Fibroblast of skin of left quadriceps (primary cell): ENCODE measurements at places on chromosomes 6 and 20.

- DNase-seq, result no peak
Measured at GRCh38 chr6:24797596-24798216, 1.0 kb downstream of the ARMH2 start.

DNA sequence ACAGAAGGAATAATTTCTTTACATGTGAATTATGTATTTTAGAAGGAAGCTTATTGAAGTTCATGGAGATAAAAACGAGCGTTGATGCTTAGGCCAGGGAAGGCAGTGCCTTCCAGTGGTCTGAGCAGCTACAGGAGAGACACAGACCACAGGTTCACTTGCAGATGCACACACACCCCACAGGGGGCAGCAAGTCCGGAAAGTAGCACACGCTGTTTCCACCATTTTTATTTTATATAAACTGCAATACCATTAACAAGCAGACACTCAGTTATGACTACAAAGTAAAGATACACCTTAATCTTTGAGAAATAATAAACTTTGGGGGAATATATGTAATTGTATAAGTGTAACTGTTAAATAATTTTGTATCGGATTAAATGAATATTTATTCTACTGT is 13.5 kb upstream of the DACT2 start:
- no peak for DNase-seq

GRCh38 chr6:15989397-15989796 is 139.5 kb upstream of the MYLIP start:
- DNase-seq, result no peak

GRCh38 chr20:46347841-46348803 is 39.8 kb upstream of the CDH22 start:
- no peak for DNase-seq

- DNase-seq, result no peak
Measured at GRCh38 chr6:53321701-53322100, 27.0 kb downstream of the ELOVL5 start.

GRCh38 chr6:104704191-104704590 is 155.5 kb downstream of the HACE1 start:
- no peak for DNase-seq

- no peak for DNase-seq
Measured at GRCh38 chr20:8656335-8656734, 412.6 kb upstream of the PLCB4 start.

DNA sequence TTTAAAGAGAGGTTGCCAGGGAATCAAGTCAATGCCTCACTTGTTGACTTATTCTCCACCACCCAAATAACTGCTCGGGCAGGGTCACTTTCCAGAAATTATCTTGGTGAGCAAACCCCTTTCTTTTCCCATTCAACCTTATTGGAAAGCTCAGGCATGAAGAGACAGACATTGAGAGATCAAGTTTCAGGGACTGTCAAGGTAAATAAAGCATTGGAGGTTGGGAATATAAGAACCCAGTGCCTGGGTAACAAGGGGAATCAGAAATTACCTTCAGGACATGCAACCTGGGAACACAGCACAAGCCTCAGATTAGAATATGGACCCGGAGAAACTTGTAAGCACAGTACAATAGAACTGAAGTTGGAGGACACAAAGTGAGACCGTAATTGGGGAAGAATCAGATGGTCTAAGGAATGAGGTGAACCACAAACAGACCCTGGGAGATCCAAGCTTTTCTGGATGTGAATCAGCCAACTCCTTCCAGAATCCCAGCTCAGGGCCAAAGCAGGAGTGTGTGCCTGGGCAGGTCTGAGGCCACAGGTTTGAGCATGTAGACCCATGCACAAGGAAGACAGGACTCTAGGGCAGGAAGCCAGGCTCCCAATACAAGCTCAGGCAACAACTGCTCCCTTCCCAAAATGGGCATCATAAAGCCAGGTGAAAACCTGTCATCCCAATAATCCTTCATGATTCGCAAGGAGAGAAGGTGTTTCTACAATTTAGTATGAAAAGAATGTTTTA is 512.8 kb downstream of the MAFB start:
- no peak for DNase-seq

DNA sequence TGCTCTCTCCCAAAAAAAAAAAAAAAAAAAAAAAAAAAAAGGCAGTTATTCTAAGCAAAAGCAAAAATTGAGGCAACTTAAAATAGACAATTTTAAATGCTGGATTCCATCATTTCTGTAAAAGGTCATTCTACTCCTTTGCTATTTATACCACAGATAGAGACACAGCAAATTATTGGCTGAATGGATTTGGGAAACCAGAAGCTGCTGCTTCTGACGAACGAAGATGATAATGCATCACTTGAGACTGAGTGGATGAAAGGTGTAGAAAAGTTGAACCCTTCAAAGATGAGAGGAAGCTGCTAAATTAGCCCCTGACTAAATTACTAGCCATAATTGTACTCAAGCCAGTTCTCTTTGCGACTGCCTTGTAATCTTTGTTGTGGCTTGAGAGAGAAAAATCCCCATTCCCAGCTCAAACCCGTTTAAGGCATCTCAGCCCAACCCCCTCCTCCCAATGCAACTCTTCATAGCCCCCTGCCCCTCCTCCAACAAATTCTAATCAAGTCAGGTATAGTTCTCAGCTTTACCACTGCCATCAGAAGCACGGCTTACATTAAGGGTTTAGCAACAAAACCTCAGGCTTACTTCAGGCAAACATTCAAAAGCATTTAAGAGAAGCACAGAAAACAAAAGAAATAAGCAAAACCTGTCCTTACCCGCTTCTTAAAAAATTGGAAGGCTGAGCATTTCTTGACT is 1.0 kb downstream of the SGK1 start:
- DNase-seq, result no peak

GRCh38 chr20:61288331-61288784 is 36.3 kb downstream of the CDH4 start:
- DNase-seq, result no peak

DNA sequence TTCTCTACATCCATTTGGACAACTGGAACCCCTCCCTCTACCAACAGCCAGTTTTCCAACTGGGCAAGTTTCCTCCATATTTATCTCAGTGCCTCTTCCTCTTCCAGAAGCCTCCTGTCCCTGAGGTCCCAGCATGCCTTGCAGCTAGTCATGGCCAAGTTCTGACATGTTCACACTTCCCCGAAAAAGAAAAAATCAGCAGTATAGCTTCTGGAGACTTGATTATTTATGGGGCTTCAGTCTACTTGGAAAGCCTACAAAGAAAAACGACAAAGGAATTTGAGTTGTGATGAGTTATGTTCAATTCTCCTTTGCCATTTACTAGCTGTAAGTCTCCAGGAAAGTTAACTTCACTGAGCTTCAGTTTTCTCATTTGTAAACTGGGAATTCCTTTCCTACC is 406.5 kb downstream of the MAFB start:
- no peak for DNase-seq

- DNase-seq, result no peak
Measured at GRCh38 chr20:37468886-37469285, 52.2 kb upstream of the NNAT start.

- no peak for DNase-seq
Measured at GRCh38 chr6:76814496-76815458, 648.5 kb downstream of the HTR1B start.

GRCh38 chr6:114714836-114715507 is 372.1 kb upstream of the HS3ST5 start:
- DNase-seq, result no peak

- DNase-seq, result no peak
Measured at GRCh38 chr6:81781624-81782023, 29.1 kb upstream of the TENT5A start.

DNA sequence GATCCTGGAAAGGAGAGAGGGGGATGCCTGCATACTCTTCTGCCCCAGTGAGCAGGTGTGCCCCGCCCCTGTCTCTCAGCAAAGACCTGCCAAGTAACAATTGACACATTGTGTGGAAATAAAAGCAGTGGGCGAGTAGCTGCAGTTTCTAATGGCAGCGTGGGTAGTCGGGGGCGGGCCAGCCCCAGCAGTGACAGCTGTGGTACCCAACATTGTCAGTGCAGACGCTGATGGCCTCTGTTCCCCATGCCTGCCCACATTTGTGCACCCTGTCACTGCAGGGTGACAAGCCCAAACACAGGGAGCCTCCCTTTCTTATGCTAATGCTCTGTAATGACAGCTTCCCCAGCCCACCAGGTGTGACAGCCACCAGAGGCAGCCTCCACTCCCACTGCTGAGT is 491.7 kb downstream of the DHX35 start:
- no peak for DNase-seq
